ENCODE measurements at places on chromosomes 4 and X.

DNA sequence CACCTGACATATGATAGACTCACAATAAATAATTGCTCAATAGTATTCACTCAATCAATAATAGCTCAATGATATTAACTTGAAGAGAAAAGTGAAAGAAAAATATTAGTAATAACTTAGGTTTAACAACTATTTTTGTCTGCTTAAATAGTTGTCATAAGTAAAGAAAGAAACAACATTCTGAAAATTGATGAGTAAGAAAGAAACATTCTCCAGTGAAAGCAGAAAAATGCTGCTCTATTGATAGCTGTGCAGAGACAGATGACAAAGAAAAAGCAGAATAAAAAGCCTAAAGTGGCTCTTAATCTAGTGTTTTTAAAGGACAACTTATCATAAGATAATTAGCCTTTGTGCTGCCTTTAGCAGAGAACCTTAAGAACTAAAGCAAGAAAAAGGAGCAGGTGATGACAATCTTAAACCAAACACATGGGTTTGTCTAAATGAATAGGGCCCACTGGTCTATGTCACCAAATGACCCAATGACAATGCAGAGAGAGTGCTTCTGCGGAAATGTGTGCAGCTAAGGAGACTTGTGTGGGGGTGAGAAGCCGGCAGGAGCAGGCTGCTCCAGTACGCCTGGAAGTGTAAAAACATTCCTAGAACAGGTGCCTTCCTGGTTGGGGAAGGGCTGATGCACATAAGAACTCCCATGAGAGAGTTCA, 13.2 kb downstream of the HS3ST1 start:
- no peak for DNase-seq

- DNase-seq: no peak
Measured at GRCh38 chr4:188372058-188372457, 232.8 kb downstream of the TRIML1 start.

DNA sequence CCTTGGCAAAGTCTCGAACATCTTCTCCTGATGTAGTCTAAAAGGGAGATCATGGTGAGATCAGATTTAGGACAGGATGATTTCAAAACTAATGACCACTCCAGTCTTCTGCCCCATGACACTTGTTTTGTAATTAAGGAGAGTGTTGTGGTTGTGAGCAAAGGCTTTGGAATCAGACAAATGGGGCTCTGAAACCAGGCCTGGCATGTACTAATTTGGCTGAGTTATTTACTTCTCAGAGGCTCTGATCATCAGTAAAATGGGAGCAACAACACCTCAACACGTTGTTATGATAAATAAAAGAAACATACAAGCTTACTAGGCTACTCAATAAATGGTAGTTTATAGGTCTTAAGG, 106.9 kb upstream of the FTHL17 start:
- DNase-seq: no peak

DNA sequence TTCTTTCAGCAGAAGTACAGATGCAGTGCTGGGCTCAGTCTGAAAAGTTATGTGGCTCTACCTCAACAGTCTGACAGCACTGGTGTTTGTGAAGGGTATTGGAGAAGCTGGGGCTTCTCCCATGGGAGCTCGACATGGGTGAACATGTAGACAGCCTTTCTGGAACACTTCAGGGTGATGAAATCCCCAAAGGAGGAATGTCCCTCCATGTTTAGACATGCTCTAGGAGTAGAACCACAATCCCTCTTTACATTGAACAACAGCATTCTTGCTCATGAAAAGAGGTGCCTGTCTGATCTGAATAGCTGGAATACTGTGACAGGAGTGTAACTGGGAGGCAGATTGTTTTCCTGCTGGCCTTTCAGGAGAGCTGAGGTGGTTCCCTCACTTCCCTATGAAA, 53.8 kb upstream of the NAP1L2 start:
- no peak for DNase-seq

DNA sequence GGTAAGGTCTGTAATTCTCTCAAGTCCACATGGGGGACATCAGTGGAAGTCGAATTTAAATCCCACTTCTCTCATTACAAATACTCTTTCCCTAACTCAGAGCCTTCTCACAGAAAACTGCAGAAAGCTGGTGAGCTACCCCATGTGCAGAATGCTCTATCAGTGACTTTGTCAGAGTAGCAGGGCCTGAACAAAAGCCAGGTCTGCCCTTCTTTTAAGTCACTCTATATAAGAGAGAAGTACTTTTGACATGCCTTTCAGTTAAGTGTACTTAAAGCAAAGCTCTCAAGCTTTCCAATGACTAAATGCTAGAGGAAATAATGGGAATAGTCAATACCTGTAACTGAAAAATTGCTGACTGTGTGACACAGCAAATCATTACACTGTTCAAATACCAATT, 323.1 kb downstream of the KCNIP4 start:
- no peak for DNase-seq

- DNase-seq: no peak
Measured at GRCh38 chrX:22021751-22022324, 10.3 kb upstream of the PHEX start.

DNA sequence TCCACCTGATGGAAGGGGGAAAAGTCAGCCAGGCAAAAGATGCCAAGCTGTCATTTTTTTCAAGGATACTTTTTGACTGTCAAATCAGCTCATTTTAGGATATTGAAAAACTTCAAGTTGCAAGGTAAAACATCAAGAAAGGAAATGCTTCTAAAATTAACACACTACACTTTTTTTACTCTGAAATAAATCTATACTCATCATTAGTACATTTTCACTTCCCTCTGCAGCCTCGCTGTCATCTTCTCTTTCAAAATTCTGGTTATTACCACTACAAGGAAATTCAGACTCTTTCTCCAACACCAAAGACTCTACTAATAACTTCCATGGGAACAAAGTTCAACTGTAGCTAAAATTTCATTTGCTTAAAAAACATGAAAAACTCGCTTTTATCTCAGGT, 41.6 kb downstream of the APBB2 start:
- no peak for DNase-seq

GRCh38 chr4:48949518-48950219, 36.4 kb upstream of the CWH43 start:
- no peak for DNase-seq

- DNase-seq: peak; percentile 32
Measured at GRCh38 chrX:120797188-120797851, 78.3 kb downstream of the CT47B1 start.

- DNase-seq: no peak
Measured at GRCh38 chr4:108561116-108561515, 59.3 kb upstream of the RPL34 start.

- DNase-seq: no peak
Measured at GRCh38 chr4:139797287-139797686, 131.7 kb downstream of the MGST2 start.

- no peak for DNase-seq
Measured at GRCh38 chr4:16019649-16020048, 56.7 kb upstream of the FGFBP2 start.

DNA sequence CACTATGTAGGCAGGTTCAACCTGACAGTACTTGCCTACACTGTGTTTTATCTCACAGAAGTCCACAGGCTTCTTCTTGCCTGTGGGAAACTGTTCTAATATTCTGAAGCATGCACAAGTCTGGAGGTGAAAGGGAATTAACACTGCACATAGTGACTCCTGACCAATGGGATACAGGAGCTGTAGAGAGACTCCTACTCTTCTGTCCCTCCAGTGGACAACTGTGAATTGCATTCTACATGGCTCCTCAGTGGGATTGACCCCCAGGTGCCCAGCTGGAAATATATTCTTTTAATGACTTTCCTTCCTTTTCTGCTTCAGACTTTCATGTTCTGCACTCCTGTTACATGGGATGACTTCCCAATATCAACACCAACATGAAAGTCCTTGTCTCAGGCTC, 8.2 kb upstream of the YIPF6 start:
- peak; percentile 37 for DNase-seq

GRCh38 chr4:1419708-1420107, 13.5 kb upstream of the NKX1-1 start:
- DNase-seq: no peak

DNA sequence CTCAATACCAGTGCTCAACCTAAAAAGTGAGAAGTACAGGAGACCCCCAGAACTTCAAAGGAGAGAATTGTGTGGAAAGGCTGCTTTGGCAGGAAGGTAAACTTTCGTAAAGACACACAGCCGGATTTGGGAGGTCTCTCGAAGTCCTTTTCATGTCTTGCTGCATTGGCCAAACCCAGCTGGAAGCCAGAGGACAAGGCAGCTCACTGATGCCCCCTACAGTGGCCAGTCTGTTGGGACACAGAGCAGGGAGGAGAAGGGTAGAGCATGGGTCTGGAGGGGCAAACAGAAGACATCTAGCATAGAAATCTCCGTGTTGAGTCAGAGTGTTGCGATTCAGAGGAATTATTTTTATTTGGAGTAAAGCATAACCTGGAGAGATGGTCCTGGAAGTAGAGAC, 198.9 kb downstream of the ANK2 start:
- no peak for DNase-seq

GRCh38 chrX:149284616-149285015, 220.5 kb downstream of the IDS start:
- no peak for DNase-seq

GRCh38 chr4:5974321-5974720, 43.9 kb downstream of the C4orf50 start:
- no peak for DNase-seq

DNA sequence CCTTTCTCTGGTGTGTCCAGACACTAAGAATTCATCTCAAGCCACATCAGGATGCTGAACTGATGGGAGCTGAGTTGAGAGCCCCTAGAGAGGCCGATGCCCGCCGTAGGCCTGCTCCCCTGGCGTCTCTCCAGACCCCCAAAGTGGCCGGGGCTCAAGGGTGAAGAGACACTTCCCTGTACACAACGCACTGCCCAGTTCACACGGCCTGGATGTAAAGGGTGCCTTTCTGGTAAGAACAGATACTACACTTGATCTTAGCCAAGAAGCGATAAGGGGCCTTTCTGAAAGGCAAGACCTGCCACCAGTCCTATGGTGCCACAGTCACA, 5.1 kb upstream of the TREX2 start:
- DNase-seq: no peak

- no peak for DNase-seq
Measured at GRCh38 chr4:100525686-100526085, 7.9 kb upstream of the EMCN start.

GRCh38 chr4:153142700-153143438, 61.4 kb upstream of the TRIM2 start:
- peak; percentile 71 for DNase-seq

DNA sequence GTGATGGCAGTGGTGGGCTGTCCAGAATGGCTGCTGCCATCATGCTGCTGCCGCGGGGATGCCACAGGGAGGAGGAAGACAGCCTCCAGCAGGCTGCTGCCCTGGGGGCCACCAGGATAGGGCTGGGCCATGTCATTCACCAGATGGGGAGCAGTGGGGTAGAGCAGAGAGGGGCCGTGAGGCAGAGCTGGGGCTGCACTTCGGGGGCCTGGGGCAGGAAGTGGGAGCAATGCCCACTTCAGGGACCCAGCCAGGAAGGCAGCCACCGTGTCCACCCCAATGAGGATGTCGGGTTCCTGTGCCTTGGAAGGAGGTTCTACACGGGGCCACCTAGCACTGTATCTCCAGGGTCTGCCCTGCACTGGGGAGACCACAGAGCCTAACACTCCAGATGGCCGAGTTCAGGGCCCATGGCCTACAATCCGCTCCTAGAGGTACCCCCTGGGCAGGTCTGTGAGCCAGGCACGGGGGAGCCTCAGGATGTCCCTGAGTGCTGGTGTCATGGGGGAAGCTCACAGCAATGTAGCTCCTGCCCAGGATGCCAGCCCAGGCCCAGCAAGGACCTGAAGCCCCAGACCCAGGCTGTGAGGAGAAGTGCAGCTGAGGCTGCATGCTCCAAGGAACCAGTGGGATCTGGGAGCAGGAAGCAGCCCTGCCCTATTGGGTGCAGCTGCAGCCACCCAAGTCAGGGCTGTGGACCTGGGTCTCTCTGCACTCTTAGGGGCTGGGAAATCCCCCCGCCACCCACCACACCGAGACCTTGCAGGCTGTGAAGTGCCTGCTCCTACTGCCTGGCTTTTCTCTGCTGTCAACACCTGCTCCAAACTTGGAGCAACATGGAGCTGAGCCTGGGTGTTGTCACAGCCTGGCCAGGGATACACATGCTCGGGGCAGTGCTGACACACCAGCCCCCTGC, 140.3 kb downstream of the PDHA2 start:
- no peak for DNase-seq

- no peak for DNase-seq
Measured at GRCh38 chrX:49183701-49184281, 2.4 kb downstream of the PRICKLE3 start.

DNA sequence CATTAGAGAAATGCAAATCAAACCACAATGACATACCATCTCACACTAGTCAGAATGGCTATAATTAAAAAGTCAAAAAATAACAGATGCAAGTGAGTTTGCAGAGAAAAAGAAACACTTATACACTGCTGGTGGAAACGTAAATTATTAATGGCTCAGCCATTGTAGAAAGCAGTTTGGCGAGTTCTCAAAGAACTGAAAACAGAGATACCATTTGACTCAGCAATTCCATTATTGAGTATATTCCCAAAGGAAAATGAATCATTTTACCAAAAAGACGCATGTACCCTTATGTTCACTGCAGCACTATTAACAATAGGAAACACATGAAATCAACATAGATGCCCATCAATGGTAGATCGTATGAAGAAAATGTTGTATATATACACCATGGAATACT, 75.0 kb downstream of the NAA11 start:
- DNase-seq: no peak

Measured in suppressor macrophage (primary cell).